ENCODE measurements at places on chromosomes 13 and 19.
A peak's percentile ranks its signal among the peaks of the same experiment; 100 is the strongest.

- DNase-seq = no peak
Observed at GRCh38 chr19:56720281-56720680, 48.7 kb upstream of the ZNF835 start.

- DNase-seq = no peak
Observed at GRCh38 chr19:5059213-5059574, 90.3 kb downstream of the KDM4B start.

- DNase-seq = no peak
Observed at GRCh38 chr13:104817271-104817670, 1718.2 kb downstream of the EFNB2 start.

DNA sequence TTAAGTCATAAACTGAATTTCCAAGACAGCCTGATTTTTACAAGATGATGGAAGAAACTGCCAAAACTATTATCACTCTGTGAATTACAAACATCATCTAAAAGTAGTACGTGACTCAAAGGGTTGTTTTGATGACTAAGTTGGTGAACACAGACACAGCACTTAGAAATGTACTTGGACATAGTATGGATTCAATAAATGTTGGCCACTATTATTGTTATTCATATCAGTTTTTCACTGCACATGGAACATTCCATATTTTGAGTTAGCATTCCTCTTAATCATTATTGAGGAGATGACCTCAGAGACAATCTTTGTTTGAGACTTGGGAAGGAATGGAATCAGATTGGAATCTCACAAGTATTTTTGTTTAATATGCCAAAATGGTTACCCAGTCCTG is 172.9 kb downstream of the OXGR1 start:
- no peak for DNase-seq

DNA sequence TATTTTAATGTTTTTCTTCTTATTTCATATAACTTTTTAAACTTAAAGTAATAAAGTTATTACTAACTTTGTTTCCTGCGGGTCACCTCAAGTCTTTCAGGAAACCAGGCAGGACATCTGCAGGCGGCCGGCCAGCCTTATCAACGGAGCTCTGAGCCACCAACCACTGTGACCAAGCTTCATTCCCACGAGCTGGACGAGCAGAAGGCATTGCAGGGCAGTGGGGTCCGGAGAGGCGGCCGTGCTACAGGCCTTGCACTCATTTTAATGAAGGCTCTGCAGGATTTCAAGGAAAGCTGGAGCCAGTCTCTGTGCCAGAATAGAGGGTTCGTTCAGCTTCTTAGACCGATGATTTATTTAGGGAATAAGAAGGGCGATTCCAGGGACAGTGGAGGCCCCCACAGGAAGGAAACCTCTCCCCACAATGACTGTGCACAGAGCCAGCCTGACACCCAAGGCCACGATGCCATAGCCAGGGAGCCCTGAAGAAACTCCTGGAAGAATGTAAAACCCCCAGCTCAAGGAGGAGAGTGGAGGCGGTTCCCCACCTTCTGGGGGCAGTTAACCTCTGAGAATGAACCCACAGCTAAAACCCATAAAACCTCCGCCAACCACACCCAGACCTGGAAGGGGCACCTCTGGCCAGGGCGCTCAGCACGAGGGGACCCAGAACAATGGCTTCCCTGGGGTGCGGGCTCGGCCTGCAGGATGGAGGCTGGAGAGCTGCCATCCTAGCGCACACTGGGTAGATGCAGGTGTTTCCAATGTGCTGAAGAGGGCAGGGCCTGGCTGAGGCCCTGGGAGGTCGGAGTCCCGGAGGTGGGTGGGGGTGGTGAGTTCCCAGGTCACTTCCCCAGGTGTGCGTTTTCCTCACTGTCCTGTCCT is 75.0 kb downstream of the RASA3 start:
- DNase-seq = no peak

DNA sequence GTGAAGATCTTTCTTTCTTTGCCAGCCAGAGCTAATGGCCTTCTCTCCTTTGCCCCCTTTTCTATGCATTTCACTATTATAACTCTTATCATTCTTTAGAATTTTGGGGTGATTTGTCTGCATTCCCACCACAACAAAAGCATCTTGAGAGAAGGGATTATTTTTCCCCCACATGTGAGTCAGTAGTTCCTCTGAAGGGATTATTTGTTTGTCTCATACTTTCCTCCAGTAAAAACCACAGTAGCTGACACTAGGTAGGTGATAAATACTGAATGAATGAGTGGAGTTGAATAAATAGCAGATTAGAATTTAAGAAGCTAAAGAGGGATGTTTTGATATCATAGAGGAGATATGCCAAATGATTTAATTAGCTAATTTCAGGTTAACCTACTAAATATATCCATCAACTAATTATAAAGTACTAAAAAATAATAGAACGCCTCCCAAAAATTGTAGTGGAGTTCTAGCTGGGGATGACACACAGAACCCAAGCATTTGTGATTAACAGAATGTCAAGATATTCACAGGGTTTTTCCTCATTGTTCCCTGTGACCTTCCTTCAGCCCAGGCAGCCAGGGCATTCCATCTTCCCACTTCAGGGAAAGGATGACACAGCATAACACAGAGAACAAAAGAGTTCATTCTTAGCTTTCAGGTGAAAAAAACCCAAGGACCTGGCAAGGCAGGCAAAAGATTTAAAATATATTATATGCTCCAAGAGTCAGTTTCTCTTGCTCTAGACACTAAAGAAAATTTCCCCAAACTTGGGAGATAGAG is 3.5 kb upstream of the TBC1D4 start:
- DNase-seq = no peak

DNA sequence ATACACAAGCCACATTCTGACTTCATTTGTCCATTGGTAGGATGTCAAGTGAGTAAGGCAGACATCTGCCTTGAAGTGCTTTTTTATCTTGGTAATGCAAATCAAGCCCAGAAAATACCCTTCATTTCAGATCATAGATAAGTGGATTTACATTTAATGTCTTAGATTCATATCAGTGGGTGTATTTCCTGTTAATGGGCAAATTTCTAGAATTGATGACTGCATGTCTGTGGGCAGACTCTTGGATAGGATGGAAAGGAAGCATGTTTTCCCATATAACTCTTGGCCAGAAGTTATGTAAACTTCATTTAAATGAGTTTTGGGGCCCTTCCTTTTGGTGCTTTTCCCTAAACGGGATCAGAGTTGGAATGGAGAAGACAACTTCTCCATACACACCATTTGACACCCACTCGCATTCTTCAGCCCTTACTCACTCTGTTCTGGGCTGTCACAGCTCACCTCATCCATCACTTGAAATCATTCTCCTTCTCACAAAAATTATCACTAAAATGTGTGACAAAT is 154.6 kb downstream of the FLT1 start:
- peak; percentile 52 for DNase-seq

DNA sequence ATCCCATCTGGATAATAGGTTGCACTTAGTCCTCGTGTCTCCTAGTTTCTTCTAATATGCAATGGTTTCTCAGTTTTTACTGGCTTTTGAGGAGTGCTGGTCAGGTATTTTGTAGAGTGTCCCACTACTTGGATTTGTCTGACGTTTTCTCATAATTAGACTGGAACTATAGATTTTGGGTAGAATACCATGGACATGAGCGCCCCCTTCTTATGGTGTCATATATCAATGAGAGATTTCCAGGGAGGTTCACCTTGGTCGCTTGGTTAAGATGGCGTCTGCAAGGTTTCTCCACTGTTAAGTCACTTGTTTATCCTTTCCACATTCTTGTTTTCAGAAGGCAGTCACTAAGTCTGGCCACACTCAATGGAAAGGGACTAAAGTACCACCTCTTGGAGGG is 6.7 kb downstream of the SOHLH2 start:
- DNase-seq = no peak

GRCh38 chr13:97901716-97902115 is 51.8 kb upstream of the IPO5 start:
- DNase-seq = no peak

DNA sequence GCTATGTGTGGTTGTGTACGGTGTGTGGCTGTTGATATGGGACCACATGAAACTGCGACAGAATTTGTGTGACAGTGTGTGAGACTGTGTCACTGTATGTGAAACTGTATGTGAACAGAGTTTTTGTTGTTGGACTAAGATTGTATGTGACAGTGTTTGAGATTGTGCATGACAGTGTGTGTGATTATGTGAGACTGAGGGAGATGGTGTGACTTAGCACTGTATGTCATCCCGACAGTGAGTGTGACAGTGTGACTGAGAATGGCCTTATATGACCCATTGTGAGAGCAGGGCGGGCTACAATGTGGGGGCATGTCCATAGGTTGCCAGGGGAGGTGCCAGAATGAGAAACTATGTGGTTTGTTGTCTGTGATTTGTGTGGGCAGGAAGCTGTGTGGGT is 930 bp downstream of the ZNF583 start:
- DNase-seq = no peak

- peak; percentile 35 for DNase-seq
Observed at GRCh38 chr19:55642153-55643002, 1.1 kb upstream of the ZNF581 start.

GRCh38 chr19:4369888-4370260 is 26.5 kb downstream of the MPND start:
- no peak for DNase-seq

- DNase-seq = no peak
Observed at GRCh38 chr19:15895876-15896430, 1.9 kb downstream of the CYP4F2 start.

- no peak for DNase-seq
Observed at GRCh38 chr13:21413013-21413412, 46.1 kb downstream of the ZDHHC20 start.

- no peak for DNase-seq
Observed at GRCh38 chr13:87452281-87452680, 218.9 kb upstream of the SLITRK5 start.

DNA sequence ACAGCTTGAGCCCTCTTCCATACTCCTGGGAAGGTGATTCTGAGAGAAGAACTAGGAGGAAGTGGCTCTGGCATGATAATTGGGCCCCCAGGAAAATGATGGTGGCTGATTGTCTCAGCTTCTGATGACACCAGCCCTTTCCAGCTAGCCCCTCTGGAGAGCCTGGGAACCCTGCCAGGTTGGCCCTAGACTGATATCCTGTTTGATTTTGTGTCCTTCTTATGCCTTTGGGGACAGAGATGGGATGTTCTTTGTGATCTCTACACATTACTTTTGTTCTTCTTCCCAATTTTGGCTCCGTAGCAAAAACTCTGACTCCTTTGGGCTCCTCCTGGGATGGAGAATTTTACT is 39.7 kb downstream of the ERICH6B start:
- peak; percentile 12 for DNase-seq

DNA sequence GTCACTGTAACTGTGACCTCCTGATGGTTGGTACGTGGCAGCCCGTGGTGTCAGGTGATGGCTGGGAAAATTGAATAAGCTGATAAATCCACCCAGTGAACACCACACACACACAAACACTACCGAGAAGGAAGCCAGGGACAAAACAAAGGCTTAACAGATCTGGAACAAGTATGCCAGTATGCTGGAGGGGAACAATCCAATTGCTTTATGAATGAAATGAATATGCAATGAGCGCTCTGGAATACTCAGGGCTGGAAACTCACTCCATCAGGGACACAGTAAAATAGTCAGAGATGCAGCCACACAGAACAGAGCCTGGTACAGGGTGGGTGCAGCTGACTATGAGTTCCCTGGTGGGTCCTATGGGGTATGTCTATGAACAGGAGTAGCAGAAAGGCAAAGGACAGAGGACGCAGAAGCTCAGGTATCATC is 16.7 kb downstream of the TMTC4 start:
- DNase-seq = no peak

GRCh38 chr19:4369109-4369887 is 25.9 kb downstream of the MPND start:
- DNase-seq = no peak

DNA sequence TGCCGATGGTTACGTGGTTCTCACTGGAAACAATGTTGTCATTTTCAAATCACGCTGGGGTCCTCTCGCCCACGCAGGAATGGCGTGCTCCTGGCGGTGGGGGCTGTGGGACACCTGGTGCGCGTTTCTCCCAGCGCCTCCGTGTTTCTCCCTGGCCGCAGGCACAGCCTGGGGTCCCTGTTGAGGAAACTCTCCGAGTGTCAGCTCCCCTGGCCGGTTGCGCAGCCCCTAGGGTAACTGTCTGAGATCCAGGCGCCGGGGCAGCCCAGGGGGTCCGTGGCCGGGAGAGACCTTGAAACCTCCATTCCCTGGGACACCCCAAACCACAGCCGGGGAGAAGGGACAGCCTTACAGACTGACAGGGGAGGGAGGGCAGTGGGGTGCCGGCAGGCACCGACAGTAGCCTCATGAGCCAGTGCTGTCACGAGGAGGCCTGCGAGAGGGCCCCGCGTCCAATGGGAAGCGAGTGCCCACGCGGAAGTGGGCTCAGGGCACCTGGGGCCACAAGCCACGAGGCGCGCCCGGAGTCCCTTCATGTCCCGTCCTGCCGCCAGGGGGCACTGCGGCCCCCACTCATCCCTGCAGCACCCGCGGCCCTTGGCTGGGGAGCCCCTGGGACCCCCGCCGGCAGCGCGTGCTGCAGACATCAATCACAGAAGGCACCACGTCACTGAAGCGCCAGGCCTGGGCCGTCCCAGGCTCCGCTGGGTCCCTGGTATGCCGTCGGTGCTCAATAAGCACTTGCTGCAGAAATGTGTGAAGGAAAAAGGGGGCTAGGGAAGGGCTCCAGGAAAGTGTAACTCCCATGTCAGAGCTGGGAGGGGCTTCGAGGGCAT is 9.5 kb downstream of the ADAMTSL5 start:
- DNase-seq = peak; percentile 38

DNA sequence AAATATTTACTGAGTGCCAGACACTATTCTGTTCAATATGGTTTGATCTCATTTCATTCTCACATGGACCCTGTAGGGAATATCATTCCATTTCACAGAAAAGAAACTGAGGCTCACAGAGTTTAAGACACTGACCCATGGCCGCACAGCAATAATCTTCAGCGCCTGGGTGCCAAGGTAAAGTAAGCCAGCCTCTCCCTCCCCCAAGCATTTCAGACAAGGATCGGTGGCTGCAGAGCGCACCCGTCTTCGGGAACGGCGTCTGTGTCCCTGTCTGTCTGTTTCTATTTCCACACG is 4.3 kb upstream of the PDE4A start:
- DNase-seq = no peak

DNA sequence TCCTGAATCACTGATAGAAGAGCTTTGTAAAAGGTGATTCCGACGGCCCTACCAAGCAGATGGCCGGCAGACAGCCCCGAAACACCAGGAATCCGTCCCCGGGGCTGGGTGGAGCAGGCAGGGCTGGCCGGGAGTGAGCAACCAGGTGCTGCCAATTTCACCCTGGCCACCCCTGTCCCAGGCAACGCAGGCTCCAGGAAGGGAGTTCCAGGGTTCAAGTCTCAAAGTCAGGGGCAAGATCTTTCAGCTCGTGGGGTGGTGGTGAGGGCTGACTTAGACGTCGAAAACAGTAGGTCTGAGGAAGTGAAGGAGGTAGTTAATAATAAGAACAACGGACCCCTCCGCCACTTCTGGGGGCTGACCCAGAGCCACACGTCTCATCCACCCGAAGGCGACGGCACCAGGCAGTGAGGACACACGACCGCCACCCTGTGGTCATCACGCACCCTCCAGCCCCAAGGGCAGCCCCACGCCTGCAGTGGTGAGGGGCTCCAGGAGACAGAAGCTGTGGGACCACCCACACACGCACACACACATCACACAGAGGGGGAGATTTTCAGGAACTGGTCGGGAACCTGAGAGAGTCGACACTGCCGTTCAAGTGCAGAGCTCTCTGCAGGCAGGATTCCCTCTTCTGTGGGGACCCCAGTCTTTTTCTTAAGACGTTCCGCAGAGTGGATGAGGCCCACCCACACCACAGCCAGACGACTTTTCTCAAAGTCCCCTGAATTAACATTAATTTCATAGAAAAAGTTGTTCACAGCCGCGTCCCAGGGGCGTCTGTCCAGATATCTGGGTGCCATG is 67.2 kb downstream of the SPACA7 start:
- DNase-seq = no peak
